Stimulated activated CD4-positive, alpha-beta T cell treated with anti-CD3 and anti-CD28 coated beads, Interleukin-4, amount 100 ng/mL, for 1 hour (primary cell): ENCODE measurements at places on chromosomes 12 and 14.
A peak's percentile ranks its signal among the peaks of the same experiment; 100 is the strongest.

DNA sequence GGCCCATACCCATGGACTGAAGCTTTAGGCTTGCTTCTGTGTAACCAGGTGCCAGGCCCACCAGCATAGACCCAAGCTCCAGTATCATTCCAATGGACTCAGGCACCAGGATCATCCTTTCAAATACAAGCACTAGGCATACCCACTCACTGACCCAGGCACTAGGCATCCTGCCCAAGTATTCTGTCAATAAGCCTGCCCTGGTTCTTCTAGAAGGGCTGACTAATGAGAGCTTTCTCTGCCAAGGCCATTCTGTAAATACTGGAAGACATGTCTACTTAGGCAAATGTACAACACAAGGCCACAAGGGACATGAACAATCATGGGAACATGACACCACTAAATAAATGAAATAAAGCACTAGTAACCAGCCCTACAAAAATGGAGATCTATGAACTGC is 352.2 kb downstream of the FSCB start:
- no peak for DNase-seq

- DNase-seq: no peak
Observed at GRCh38 chr12:22250762-22251161, 83.7 kb downstream of the ST8SIA1 start.

GRCh38 chr14:79036441-79036840 is 866.3 kb downstream of the NRXN3 start:
- DNase-seq: no peak

DNA sequence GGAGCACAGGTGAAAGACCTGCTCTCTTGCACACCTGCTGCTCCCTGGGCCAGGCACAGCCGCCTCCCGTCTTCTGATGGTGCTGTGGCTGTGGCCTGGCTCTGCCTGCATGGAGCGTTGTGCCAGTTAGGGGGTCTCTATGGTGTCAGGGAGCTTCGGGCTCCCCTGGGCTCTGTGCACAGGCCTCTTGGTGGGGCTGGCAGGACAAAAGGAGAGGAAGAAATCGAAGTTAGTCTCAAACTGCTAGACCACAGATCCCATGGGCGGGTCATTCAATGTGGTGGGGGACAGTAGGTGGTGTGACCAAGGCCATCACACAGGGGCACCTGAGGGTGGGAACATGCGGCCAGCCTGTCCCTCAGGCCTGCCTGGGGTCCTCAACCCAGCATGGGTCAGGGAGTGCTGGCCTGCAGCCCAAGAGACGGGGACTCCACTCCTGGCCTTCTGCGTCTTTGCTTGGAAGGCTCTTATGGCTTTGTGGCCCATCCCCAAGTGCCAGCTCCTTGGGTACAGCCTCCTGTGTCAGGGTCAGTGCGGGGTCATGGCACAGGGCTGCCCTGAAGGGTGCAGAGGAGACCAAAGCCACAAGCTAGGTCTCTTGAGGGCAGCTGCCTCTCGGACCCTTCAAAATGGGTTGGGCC is 84.1 kb downstream of the KIF26A start:
- no peak for DNase-seq

DNA sequence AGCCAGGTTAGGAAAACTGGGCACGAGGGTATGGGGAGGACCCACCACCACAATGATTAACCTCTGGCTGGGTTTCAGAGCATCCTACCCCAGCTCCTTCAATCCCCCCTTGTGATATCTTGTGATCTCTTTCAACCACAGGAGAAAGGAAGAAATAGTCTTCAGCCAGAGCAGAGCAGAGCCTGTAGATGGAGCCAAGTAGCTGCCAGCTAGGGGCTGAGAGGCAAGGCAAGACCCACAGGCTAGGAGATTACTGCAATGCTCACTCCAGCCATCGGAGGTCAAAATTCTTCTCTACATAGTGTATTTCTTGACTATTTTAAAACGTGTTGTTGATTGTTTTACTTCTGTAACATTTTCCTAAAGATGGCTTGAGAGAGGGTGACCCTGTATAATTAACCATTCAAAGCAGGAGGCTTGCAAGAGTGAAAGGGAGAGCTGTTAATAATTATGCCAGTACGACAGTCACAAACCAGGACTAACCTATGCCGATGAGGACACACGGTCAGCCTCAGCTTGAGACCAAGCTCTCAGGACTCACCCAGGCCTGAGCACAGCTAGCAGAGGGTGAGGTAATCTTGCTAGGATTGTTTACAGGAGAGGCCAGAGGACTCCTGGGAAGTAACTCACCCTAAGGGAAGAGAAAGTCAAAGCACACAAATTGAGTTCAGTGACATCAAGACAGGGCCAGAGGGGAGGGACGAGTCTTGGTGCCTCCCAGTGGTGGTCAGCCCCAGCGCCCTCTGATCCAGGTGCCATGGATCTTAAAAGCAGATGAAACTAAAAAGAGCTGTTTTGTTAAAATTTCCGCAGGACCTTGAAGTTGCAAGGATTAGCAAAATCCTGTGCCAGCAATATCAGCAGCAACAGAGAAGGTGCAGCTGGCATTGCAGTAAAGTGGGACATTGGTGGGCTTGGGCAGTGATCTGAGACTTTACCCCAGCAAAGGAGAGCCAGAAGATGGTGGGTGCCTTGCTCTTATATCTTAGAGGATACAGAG is 29.8 kb upstream of the CDKN3 start:
- DNase-seq: peak; percentile 10

- DNase-seq: no peak
Observed at GRCh38 chr12:14619741-14620501, 52.2 kb upstream of the PLBD1 start.

DNA sequence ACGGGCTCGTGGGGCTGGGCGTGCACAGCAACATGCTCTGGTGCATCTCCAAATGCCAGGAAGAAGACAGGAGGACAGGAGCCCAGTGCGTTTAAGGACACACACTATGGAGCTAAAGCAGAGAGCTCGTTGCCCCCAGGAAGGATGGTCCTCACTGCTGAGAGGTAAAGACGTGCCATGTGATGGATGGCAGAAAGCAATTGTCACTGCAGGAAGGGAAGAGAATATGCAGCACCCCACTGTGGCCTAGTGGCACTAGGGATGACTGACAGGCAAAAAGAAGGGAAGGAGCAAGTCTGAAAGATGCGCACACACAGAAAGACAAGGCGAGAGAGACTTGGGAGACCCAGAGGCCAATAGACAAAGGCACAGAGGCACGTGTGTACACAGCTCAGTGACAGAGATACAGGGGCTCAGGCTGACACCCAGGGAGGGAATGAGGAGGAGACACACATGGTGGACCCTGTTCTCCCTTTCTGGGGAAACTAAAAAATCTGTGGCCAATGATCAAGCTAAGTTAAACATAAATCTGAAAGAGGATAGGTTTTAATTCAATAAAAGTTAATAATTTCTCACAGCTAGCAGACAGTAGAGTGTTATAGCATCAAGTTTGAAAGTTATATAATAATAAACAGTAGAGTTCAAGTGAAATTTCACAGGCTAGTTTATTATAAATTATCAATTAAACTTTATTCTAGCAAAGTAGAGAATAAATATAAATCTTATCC is 78.8 kb downstream of the CRACR2A start:
- no peak for DNase-seq

GRCh38 chr14:53840444-53840843 is 116.2 kb downstream of the BMP4 start:
- DNase-seq: no peak

DNA sequence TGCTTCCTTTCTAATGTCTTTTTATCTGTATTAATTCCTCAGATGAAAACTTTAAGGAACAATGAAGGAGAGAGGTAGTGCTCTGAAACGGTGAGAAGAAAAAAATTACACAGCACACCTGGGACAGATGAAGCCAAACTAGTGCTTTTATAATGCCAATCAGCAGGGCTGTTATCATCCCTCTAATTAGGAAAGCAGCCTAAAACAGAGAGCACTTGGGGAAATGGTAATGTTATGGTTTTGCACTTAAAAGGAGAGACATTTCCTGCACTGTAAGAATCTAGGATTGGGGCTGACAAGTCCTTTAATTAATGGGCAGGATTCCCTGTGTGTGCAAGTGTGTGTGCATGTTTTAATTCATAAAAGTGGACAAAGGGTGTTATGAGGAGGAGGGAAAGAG is 4.8 kb upstream of the LMO3 start:
- DNase-seq: no peak

GRCh38 chr12:50419112-50419909 is 18.6 kb downstream of the LARP4 start:
- no peak for DNase-seq

- no peak for DNase-seq
Observed at GRCh38 chr12:92192360-92192759, 46.7 kb upstream of the BTG1 start.

- no peak for DNase-seq
Observed at GRCh38 chr12:29176941-29177340, 27.9 kb downstream of the FAR2 start.

GRCh38 chr12:116389990-116390389 is 112.5 kb upstream of the MED13L start:
- no peak for DNase-seq

GRCh38 chr14:24984846-24985589 is 64.9 kb downstream of the STXBP6 start:
- no peak for DNase-seq

- no peak for DNase-seq
Observed at GRCh38 chr12:102374190-102374589, 106.2 kb downstream of the IGF1 start.

DNA sequence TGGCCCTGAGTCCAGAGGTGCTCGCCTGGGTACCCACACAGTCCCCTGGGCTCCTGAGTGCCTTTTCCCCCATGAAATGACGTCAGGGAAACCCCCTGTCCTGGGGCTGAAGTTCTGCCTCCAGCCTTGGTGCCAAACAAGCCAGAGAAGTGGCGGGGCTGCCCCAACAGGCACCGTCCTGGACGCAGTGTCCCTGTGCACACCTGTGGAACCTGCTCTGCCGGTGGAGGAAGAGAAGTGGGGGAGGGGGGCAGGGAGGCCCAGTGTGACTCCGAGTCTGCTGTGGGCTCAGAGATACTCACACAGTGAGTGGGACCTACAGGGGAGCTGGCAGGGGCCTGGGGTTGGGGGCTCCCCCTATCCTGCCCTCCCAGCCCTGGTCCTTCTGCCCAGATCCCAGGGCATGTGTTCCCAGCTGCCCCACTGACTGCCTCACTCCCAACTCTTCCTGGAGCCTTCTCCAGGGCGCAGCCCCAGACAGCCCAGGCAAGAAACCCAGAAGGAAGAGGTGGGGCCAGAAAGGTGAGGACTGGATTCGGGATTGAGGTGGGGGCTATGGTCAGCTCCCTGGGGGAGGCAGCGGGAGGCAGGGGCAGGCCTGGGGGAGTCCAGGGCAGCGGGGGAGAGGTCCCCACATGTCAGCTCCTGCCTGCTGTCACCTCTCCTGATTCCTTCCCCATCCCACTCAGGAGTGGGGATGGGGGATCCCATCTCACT is 24.7 kb downstream of the CCDC85C start:
- no peak for DNase-seq

GRCh38 chr12:65882486-65882885 is 58.2 kb downstream of the HMGA2 start:
- DNase-seq: no peak
